Suppressor macrophage treated with lipopolysaccharide for 4 hours (primary cell): ENCODE measurements at places on chromosomes 7 and 10.

DNA sequence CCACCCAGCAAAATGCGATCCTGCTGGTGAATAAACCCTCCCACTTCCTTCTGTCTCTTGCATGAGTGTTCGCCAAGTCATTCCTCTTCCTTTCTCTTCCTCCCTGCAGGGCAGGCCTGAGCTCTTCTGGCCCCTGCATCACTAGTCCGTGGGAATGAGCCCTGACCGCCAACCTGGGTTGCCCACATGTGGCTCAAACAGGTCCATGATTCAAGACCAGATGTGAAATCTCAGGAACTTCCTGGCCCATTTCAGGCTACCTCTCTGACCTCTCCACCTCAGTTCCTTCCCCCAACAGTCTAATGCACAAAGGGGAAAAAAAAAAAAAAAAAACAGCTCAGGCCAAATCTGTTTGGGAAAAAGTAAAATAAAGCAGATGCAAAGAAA, 5.4 kb upstream of the YWHAG start:
- DNase-seq = peak; percentile 78

DNA sequence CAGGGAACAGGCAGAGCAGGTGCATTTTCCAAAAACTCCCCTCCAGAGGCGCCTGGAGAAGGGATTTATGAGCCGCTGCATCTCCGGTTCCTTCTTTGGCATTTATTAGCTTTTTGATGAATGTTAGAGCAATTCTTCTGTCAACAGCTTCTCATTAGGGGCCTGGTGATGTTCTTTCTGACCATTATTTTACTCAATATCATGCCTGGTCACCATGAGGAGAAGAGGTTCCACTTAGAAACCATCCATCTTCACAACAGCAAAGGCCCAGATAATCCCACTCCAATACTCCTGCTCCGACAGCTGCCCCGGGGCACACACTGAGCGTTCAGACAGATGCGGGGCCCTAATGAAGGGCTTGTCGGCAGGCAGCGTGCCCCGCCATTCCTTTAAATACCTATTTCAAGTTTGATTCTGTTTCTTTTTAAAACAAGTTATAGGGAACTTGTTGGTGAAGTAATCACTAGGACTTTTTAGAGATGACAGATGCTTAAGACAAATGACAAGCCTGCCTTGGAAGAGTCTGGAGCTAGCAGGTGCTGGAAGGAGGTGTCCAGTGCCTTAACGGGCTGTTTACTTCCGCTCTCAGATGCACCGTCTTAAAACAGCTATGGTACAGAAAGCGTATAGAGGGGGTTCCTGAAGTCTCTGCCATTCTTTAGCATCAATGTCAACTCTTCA, 31.7 kb downstream of the ECHDC3 start:
- no peak for DNase-seq

- no peak for DNase-seq
These were observed 46.3 kb downstream of the EGFR start for GRCh38 chr7:55065079-55065478.

DNA sequence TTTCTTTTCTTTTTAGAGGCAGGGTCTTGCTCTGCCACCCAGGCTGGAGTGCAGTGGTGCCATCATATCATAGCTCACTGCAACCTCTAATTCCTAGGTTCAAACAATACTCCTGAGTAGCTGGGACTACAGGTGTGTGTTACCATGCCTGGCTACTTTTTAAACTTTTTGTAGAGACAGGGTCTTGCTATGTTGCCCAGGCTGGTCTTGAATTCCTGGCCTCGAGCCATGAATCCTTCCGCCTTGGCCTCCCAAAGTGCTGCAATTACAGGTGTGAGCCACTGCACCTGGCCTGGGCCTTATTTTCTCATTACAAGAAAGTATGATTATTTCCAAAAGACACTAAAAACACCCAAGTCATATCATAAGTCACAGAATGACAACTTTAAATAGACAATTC, 106.6 kb downstream of the CDK6 start:
- no peak for DNase-seq

DNA sequence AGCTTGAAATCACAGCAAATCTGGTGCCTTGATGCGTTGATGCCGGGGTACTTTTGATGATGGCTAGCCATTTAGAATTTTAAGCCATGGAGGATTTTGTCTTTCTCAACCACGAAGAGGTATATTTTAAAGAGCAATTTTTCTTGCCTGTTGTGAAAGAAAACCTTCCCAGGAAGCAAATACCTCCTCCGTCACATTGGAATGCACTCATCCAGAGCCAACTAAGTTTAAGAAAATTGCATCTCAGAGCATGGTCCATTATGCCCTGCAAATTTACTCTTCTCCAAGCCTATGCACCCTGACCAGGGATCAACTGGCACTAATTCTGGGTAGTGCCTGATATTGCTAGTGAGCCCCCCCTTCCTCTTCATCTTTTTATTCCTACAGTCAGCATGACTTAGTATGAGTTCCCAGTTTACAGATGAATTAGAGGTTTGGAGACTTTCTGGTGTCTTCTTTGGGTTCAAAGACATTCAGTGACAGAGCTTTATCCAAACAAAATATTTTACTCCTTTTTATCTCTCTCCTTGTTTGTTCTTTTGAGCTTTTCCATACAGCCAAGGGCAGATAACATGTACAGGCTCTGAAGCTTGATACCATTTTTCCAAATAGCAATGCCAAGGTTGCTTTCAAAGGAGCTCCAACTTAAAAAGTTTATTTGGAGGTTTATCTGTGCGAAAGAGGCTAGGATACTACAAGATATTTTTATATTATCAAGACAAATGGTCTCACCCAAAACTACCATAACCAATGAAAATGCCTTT, 56.6 kb upstream of the ANK3 start:
- no peak for DNase-seq

- DNase-seq = no peak
These were observed 27.4 kb downstream of the IFT22 start for GRCh38 chr7:101294039-101294831.

DNA sequence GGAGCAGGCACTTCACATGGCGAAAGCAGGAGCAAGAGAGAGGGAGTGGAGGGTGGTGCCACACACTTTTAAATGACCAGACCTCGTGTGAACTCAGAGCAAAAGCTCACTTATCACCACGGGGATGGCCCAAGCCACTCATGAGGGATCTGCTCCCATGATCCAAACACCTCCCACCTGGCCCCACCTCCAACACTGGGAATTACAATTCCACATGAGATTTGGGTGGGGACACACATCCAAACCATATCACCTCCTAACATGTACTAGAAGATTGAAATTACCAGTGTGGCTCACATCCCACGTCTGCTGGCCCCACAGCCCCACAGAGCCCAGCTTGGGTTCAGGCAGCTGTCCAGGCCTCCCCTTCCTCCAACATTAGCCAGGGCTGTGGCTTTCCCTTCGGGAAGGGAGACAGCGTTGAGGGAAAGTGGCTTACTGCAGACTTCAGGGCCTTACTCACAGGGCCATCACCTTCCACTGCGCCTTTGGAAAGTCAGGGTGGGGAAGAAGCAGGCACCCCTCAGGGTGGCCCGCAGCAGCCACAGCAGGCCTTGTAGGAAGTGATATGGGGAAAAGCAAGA, 7.7 kb downstream of the DEPP1 start:
- no peak for DNase-seq

DNA sequence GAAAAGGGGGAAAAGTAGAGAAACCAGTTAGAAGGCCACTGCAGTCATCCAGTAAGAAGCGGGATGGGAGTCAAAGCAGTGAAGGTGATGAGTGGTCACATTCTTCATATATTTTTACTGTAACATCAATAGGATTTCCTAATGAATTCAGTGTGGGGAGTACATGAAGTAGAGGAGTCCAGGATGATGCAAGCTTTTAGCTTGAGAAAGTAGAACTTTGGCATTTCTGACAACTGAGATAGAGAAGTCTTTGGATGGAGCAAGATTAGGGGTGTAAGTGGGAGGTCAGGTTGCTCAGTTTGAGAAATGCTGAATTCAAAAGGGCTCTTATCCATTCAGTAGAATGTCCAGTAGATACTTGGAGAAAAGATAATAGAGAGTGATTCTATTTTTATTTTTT, 264.1 kb upstream of the DGKB start:
- no peak for DNase-seq

GRCh38 chr10:113261161-113261560, 291.7 kb upstream of the HABP2 start:
- DNase-seq = no peak

- DNase-seq = no peak
These were observed 459.3 kb downstream of the HTR7 start for GRCh38 chr10:90398566-90398965.

- DNase-seq = no peak
These were observed 759.1 kb upstream of the IGFBP3 start for GRCh38 chr7:46680147-46680546.

- DNase-seq = no peak
These were observed 387.3 kb upstream of the NPVF start for GRCh38 chr7:25615593-25615992.

DNA sequence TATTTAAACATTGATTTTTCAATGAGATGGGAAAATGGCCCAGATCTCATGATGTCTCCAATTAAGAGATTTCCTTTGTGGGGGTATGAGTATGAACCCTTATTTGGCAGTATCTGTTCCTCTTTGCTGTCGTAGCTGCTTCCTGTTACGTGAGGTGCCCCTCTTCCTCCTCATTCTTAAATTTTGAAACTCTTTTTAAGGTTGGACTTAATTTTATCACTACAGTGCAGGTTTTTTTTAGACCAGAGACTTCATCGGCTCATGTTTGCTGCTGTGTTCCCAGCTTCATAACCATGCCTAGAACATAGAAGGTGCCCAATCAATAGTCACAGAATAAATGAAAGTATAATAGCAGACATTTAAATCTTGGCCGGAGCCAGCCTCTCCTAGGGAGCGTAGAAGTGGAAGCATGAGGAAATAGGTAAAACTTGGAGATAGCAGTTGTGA, 2.4 kb downstream of the MIOS start:
- peak; percentile 58 for DNase-seq

GRCh38 chr7:27634671-27635493, 27.8 kb downstream of the HIBADH start:
- no peak for DNase-seq

DNA sequence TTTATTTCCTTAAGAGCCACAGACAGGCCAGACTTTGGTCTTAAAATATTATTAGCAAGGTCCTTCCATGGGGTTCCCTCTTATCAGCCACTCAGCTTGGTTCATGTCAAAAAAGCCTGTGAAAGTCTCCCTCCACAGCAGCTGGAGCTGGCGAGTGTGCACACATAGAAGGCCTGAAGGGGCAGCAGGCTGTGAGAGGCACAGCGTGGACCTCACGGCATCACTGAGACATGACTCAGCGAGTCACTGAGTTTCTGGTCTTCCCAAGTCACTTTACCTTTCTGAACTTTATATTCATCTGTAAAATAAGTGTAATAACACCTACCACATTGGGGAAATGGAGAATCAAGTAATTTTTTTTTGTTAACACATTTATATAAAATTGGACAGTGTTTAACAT, 8.7 kb downstream of the TAF3 start:
- DNase-seq = no peak

DNA sequence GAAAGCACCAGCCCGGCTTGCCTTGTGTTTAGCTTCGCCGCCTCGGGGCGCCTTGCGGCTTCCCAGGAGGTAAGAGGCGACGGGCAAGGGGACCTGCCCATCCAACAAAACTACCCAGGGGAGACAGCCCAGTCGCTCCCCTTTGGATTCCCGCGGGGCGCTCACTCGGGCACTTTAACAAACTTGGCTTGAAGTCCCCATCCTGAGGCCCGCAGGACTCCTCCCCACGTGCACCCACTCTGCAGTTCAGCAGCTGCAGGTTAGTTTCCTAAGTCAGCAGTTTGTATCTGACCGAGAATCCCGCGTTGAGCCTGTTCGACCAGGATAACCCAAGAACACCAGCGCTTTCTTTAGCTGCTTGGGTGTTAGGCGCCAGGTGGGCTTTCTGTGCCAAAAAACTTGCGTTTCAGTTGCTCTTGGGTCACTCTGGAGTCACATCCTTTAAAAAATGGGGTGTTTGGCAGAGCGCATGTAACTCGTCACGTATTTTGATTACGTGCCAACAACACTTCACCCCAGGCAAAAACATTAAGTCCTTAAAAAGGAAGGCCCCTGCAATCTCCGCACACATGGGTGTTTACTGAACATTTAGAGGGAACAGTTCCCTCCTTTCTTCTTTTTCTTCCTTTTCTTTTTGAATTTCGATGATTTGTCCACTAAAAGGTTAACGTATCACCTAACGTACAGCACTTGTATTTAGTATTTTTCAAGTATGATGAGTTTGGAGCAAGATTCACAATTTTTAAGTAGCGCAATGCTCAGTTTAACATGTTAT, 876 bp downstream of the DNAH11 start:
- DNase-seq = no peak

- no peak for DNase-seq
These were observed 112.8 kb downstream of the APBB1IP start for GRCh38 chr10:26550774-26551526.

GRCh38 chr7:8423057-8423456, 10.4 kb upstream of the NXPH1 start:
- no peak for DNase-seq

- no peak for DNase-seq
These were observed 559.7 kb upstream of the LRRN3 start for GRCh38 chr7:110531186-110531585.

DNA sequence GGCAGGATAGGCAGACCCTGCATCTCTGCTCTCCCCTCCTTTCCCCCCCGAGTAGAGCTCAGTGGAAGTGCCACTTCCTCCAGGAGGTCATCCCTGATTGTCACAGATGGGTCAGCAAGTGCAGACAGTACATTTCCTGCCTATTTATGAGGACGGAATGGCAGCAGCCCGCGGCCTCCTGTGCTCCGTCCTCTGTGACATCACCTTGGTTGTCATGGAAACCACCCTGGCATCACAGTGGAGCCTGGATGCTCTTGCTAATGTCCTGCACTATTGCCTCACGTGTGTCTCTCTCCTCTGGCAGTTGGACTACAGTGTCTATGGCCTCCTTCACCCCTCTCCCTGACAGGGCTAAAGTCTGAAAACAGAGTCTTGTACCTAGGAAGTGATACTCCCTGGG, 148.6 kb downstream of the SH3PXD2A start:
- no peak for DNase-seq

DNA sequence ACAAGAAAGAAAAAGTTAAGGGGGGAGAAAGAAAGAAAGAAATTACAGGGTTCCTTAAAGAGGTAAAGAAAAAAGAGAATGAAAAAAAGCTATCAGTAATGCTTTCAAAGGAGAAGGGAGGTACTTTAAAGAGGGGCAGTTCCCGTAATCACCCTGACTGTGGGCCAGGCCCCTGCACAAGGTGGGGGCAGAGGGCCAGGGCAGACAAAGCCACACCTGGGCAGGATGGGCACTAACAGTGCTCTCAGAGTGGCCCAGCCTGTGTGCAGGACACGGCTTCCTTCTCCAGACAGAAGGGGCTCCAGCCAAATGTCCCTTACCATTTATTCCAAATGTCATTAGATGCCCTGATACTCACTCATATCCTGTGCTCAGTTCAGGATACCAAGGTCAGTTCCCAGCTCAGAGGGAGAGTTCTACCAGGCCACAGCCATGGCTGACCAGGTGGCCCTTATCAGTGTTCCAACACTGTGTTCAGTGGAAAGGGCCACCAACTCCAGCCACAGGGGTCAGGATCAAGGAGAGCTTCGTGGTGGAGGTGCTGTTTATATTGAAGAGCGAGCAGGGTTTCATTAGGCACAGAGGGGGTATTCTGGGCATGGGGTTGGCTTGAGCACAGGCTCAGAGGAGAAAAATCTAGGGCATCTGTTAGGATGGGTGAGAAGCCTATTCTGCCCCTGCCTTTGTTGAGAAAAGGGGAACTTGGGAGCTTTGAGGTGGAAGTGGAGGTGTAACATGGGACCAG, 29.9 kb downstream of the DPCD start:
- no peak for DNase-seq
